ENCODE measurements at places on chromosomes 5 and 9. TPM values are rescaled to one million over a fixed set of nuclear protein-coding genes. Genes with fewer than 3 reads are reported as not detected.

Gene F2RL1
- total RNA-seq = 51.9 TPM

GRCh38 chr9:38727497-38728001 is 7.6 kb upstream of the FAM240B start:
- DNase-seq = peak; percentile 47

GRCh38 chr5:95915999-95916686 is 45.5 kb downstream of the ELL2 start:
- no peak for DNase-seq

GRCh38 chr5:122053181-122054109 is 24.6 kb downstream of the LOX start:
- DNase-seq = no peak

DNA sequence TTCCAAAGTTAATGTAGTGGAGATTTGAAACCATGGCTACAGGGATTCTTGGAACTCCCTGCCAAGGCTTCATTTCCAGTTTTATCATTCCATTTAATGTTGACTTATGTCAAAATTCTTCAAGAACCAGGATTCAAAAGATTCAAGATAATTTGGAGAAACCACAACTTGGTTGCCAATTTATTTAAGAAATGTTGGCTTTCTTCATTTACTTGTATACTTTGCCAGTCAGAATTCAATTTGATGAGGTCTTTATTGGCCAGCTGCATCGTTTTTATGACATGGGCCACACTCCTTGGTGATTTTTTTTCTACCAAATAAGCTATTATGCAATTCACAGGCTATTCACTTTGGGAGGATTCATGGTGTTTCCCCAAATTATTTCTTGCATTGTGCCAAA is 53.1 kb upstream of the RASEF start:
- DNase-seq = no peak

- DNase-seq = no peak
These were observed 70.4 kb downstream of the RAPGEF1 start for GRCh38 chr9:131669269-131670157.
